Progenitor cell of endocrine pancreas (in vitro differentiated cells): ENCODE measurements at places on chromosomes 6 and 20. TPM values are rescaled to one million over a fixed set of nuclear protein-coding genes. Genes with fewer than 3 reads are reported as not detected.
A peak's percentile ranks its signal among the peaks of the same experiment; 100 is the strongest.

Gene KIF6
- total RNA-seq: 2.5 and 2.9 TPM in 2 replicates

Gene TFEB
- 0.48 and 0.55 TPM in 2 replicates for total RNA-seq

Gene PNPLA1
- not detected in 2 replicates for total RNA-seq

GRCh38 chr6:7986219-7986618 is 75.6 kb upstream of the TXNDC5 start:
- H3K4me3 ChIP-seq: no peak overlapping the region
- DNase-seq: no peak
- H3K27me3 ChIP-seq: peaks cover 7% of the 10 kb centered on the region
- no peaks in the 10 kb centered on the region for H3K4me1 ChIP-seq
- H3K27ac ChIP-seq: no peak overlapping the region

DNA sequence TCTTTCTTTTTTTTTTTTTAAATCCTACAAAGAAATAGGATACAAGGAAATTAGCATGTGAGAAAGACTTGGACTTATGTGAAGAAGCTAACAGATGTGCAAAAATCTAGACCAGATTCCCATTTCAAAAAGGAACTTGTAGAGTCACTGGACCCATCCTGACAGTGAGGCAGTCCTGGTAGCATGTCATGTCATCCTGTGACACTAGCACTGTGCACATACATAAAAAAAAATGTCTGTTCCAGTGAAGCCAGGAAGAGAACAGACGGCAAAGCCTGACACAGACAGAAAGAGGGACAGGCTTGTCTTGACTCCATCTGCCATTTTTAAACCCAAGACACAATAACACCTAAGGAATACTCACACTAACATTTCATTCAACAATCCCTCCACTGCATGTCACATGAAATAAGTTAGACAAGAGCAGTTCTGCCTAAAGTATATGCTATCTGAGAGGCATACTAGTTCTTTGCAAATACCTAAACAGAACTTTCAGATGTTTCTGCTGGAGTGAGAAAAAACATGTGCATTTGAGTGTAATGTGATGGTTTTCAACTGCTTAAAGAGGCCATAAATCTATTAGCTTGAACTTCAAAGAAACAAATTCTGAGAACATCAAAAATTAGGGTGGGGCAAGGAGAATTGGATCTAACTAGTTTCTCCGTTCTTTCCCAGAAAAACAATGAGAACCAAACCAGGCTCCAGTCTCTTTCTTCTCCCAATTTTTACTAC is 159.6 kb downstream of the BACH2 start:
- H3K27me3 ChIP-seq: no peaks in the 10 kb centered on the region
- no peaks in the 10 kb centered on the region for H3K4me1 ChIP-seq
- no peak overlapping the region for H3K27ac ChIP-seq

DNA sequence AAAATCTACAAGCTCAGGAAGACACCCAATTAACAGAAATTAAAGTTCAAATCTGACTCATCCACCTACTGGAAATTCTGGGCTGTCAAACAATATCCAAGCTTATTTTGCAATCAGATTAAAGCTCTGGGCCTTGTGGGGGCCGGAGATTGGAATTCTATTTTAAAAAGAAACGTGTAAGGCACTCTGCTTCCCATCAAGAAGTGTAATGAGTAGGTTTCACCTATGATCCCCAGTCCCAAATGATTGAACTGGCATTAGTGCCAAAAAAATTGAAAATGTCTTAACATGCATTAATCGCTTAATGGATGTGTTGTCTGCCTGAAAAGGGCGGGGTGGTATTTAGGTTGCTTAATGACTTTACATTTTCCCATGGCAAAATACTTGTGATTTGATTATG is 542.4 kb upstream of the BTBD3 start:
- peaks cover 8% of the 10 kb centered on the region for H3K4me1 ChIP-seq
- H3K27ac ChIP-seq: no peak overlapping the region
- H3K27me3 ChIP-seq: no peaks in the 10 kb centered on the region
- H3K36me3 ChIP-seq: no peaks in the 10 kb centered on the region
- H3K4me3 ChIP-seq: no peak overlapping the region
- DNase-seq: no peak

DNA sequence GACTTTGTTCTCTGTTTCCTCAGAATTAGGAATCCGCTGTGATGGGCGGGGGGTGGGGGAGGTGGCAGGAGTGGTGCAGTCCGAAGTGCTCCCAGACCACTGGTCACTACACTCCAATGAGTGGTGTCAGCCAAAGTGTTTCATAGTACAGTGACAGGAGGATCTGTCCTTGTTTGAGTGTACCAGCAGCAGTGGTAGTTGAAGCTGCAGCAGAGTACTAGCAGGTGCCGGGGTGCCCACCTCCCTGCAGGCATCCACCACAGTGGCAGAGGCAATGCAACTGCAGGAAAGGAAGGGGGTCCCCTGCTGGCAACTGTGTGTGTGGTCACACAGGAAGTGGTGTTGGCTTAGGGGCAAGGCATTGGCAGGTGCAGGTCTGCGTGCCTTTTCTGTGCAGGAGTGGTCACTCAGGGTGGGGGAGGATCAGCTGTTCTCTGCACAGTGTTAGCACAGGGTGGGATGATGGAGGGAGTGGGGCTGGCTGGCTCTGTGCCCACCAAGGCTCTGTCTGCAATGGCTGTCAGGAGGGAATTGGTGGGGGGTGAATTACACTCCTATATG is 9.7 kb downstream of the HLA-DOB start:
- no peaks in the 10 kb centered on the region for H3K36me3 ChIP-seq
- H3K27ac ChIP-seq: no peak overlapping the region
- H3K4me1 ChIP-seq: no peaks in the 10 kb centered on the region
- no peak overlapping the region for H3K4me3 ChIP-seq

DNA sequence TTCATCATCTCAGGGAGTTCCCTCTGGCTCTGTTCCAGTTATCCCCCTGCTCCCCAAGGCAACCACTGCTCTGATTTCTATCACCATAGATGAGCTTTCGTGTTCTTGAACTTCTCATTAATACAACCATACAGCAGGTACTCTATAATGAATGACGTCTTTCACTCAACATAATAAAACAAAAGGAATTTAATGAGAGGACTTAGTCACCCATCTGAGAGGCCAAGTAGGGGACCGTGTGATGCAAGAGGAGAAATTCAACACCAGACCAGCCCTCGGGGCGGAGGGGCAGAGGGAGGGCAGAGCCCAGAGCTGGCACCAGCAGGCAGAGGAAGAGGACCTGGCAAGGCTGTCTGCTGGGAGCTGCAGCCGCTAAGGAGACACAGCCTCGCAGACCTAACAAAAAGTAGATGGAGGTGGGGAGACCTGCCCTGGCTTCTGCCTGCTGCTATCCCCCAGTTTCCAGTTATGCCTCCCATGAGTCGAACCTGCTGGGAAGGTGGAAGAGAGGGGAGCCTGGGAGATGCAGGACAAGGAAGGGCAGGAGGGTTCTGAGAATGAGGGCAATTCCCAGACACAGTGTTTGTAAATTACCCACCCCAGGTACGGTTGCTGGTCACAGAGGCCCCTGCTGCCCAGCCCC is 13.8 kb downstream of the CCN5 start:
- H3K27ac ChIP-seq: peak overlapping the region; percentile 43
- H3K4me1 ChIP-seq: peaks cover 11% of the 10 kb centered on the region
- DNase-seq: no peak
- H3K36me3 ChIP-seq: no peaks in the 10 kb centered on the region
- peaks cover 10% of the 10 kb centered on the region for H3K27me3 ChIP-seq
